ENCODE measurements at places on chromosomes 7 and 10.

GRCh38 chr10:77202857-77203256 lies 434.8 kb downstream of the KCNMA1 start:
- DNase-seq, result no peak

- DNase-seq, result no peak
Observed at GRCh38 chr10:767211-767610, 77.7 kb upstream of the DIP2C start.

- peak; percentile 25 for DNase-seq
Observed at GRCh38 chr10:17847585-17848296, 38.6 kb downstream of the MRC1 start.

GRCh38 chr10:3287572-3288445 lies 115.2 kb upstream of the PITRM1 start:
- DNase-seq, result no peak

DNA sequence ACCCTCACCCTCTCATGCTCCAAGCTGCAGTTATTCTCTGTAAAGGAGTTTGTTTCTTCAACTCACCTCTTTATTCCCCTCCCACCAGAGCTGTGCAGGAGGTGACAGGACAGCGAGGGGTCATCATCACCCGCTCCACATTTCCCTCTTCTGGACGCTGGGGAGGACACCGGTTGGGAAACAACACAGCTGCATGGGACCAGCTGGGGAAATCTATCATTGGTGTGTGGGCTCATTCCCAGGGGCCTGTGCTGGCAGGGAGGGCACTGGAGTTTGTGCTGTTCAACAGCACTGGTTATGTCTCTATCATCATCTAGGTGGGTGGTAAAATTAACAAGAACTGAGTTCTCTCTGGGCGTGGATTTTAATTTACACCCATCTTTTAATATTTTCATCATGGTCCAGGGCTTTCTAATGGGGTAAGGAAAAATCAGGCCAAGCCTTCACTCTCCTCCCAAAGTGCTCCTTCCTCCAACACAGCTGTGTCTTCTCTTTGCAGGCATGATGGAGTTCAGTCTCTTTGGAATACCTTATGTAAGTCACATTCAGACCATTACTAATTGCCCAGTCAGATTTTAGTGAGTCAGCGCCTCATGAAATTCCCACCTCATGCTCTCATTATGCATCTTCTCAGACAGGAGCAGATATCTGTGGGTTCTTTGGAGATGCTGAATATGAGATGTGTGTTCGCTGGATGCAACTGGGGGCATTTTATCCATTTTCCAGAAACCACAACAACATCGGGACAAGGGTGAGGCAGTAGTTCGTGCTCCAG lies 61.6 kb downstream of the PRSS58 start:
- DNase-seq, result peak; percentile 9

DNA sequence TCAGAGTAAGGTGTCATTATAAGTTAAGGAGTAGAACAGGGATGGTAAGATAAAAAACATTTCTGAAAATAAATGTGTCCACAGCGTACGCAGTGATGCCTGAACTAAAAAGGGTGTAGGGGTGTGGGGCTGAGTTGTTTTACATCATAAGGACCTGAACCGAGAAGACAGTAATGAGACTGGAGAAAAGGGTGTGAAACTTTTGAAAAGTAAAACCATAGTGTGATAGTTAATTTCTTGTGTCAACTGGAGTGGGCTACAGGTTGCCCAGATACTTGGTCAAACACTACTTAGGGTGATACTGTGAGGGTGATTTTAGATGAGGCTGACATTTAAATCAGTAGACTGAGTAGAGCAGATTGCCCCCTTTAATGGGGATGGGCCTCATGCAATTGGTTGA lies 169.0 kb upstream of the PRPS1L1 start:
- no peak for DNase-seq

DNA sequence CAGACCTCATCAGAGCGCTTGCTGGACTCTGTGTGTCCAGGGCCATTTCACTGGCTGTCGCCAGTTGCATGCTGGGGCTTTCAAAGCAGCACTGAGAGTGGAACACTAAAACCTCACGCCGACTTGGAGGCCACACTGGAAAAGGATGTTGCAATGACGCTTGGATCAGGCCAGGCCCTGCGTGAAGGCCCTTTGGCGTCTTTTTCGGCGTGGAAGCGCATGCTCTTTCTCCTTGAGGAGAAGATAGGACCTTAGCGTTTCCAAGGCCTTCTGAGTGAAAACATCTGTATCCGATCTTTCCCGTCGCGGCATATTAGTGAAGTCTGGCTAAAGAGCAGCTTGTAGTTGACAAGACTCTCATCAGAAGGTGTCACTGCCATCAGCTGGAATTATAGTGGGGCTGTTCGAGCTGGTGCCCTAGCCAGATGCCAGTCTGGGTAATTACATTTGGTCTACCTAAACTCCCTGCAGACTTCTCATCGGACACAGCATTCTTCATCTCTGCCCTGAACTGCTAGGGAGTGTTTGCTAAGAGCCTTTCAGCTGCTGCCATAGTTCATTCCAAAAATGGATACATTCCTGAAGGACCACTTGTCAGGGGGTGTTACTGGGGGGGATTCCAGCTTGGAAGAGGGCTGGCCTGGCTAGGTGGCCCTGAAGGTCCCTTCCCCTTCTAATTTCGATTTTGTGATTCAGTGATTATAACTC lies 167.7 kb upstream of the TCF7L2 start:
- no peak for DNase-seq
